Hippocampal formation (tissue), 2 donors: ENCODE measurements at places on chromosomes 12 and 14.

DNA sequence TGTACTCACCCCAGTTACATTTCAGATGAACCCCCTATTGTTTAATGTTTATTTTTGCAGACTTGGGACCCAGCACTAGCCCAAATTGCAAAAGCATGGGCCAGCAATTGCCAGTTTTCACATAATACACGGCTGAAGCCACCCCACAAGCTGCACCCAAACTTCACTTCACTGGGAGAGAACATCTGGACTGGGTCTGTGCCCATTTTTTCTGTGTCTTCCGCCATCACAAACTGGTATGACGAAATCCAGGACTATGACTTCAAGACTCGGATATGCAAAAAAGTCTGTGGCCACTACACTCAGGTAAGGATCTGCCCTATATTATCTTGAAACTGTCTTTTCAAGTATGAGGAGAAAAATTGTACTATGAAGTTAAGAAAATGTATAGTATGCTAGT lies 1.2 kb downstream of the GLIPR1 start:
- DNase-seq, result no peak

GRCh38 chr14:75514673-75515628 lies 7.3 kb upstream of the BATF start:
- no peak for DNase-seq

GRCh38 chr14:44833376-44834060 lies 128.2 kb downstream of the KLHL28 start:
- DNase-seq, result no peak

GRCh38 chr14:82354126-82354525 lies 820.5 kb upstream of the SEL1L start:
- DNase-seq, result no peak

DNA sequence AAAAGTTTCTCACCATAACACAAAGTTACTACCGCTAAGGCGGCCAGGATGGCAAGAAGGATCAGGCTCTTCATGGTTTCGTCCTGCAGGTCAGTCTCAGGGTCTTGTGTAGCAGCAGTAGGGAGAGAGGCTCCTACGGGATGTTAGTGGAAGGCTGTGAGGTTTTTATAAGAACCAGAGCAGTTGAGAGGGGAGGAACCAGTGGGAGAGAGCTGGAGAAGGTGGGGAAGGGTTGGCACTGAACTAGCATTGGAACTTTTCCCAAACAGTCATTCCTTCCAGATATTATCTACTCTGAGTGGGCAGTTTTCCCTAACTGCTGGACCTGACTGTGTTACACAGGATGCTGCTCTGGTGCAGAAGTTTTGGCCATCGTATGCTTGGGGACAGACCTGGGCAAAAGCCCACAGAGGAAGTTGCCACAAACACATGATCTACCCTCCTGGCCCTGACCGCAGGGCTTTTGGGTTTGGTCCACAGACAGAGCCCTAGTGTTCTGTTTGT lies at the start of gene MGP:
MGP (minus strand) TSS at position 137 of the 504 bp plus-strand sequence; CDS start at position 74, 63 bp downstream.
- DNase-seq, result no peak
